Fibroblast of lung (primary cell): ENCODE measurements at places on chromosomes 6 and 20. TPM values are rescaled to one million over a fixed set of nuclear protein-coding genes. Genes with fewer than 3 reads are reported as not detected.

DNA sequence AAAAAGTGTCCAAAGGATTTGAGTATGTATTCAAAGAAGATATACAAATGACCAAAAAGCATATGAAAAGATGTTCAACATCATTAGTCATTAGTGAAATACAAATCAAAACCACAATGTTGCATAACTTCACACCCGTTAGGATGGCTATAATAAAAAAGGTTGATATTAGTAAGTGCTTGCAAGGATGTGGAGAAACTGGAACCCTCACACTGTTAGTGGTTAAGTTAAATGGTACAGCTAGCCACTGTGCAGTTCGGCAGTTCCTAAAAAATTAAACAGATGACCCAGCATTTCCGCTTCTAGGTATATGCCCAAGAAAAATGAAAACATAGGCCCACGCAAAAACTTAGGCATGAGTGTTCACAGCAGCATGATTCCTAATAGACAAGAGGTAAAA lies 38.6 kb downstream of the IBTK start:
- DNase-seq = no peak

DNA sequence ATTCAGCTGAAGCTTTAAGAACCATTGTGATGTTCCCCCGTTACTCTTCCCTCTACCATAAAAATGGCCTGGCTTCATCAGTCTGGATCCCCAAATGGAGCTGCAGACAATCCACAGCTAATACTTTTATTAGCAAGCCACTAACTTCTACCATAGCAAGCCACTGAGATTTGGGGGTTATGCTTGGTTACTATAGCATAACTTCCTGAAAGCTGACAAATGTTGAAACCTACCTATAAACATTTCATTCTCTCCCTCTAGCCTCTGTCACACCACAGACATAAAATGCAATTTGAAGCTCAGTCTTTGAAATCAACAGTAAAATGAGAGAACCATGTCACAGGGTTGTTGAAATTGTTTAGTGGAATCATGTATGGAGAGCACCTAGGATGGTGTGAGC lies 3.0 kb upstream of the HTR1E start:
- no peak for DNase-seq

- DNase-seq = no peak
Observed at GRCh38 chr20:24321973-24322372, 147.5 kb upstream of the SYNDIG1 start.

GRCh38 chr6:1700278-1700967 lies 90.7 kb downstream of the FOXC1 start:
- no peak for DNase-seq

DNA sequence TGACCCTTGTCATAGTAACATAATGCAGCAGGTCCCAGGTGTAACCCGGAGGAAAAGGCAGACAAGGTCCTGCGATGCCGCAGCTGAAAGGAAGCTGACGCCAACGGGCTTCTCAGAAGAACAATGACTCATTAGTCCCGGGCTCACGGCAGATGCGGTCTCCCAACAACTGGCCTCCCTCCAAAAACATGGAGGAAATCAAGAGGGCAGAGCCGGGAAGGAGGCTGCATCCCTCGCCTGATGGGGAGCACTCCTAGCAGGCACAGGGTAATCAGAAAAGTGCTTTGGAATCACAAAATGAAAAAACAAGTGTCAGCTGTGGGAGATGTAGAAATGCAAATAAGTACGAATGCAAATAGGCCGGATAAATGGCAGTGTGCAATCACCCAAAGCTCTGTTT lies 165.2 kb upstream of the AGPAT4 start:
- DNase-seq = peak; percentile 97

- no peak for DNase-seq
Observed at GRCh38 chr6:151721146-151721545, 86.3 kb upstream of the ESR1 start.

Gene RBBP8NL
- total RNA-seq = not detected in 2 replicates

Gene YWHAB
- total RNA-seq = 77.6 and 89.7 TPM in 2 replicates

Gene DUSP15
- not detected in 2 replicates for total RNA-seq
